ENCODE measurements at places on chromosomes 4 and X.

GRCh38 chr4:5157791-5158770 is 106.8 kb downstream of the STK32B start:
- no peak for DNase-seq

DNA sequence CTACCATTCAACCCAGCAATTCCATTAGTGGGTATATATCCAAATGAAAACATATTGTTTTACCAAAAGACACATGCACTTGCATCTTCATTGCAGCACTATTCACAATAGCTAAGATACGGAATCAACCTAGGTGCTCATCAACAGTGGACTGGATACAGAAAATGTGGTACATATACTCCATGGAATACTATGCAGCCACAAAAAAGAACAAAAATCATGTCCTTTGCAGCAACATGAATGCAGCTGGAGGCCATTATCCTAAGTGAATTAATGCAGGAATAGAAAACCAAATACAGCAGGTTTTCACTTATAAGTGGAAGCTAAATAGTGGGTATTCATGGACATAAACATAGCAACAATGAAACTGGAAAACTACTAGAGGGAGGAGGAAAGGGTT is 38.1 kb upstream of the BBS7 start:
- DNase-seq: no peak

- no peak for DNase-seq
Observed at GRCh38 chr4:178696515-178696914, 1254.3 kb upstream of the AGA start.

GRCh38 chrX:68376373-68376772 is 56.9 kb downstream of the OPHN1 start:
- no peak for DNase-seq

DNA sequence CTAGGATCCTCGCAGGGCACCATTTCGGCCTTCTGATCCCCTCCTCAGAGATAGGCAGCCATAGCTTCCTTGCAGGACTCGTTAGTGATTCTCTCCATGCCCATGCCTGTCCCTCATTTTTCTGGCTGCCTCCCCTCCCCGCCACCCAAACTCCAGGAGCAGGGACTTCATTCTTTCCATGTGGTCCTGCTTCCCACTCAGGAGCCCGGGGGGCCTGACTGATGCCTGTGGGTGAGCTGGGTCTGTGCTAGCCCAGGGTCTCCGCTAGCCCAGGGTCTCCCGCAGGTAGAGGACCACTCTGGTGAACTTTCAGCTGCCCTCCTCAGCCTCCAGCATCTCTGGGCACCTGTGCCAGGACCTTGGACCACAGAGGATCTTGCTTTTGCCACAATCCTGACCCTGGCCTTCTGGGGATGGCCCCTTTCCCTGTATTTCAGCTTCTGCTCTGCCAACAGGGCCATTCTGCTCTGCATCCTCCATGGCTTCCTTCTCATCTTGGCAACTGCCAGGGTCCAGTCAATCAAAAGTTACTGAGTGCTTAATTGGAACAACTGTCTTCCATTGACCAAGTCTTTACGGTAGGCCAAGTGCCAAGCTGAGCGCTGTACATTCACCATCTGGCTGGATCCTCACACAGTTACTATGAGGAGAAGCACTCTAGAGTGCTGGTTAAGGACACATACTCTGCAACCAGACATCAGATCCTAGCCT is 152.2 kb downstream of the EFNB1 start:
- DNase-seq: no peak

- DNase-seq: no peak
Observed at GRCh38 chr4:48804584-48805301, 24.7 kb upstream of the FRYL start.

DNA sequence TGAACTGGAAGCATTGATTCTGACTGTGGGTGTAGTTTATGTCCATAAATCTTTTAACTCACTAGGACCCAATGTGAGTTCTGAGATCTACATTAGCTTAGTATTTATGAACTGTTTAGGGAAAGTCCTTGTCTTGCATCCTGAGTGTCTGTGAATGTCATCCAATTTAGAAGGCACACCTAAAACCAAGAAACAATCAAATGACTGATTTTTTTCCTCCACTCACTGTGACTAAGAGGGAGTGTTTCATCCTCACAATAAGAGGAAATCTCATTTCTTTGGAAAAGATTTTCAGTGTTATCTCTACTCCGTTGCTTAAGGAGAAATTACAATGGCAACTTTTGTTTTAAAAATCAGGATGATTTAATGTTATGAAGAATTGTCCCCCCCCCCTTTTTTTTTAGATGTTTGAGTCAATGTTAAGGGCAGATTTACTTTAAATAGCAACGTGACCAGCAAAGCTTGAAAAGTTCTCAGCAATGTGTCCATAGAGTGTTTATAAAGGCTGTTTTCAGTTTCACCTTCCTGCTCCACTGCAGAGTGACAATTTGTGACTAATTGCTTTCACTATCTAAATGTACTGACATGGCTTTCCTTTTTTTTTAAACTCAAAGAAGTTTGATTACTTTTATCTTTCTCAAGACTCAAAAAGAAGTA is 173.0 kb downstream of the SPCS3 start:
- DNase-seq: no peak
